Activated T-helper 1 cell treated with Interleukin-2 at 50 U/mL for 16 hours (primary cell): ENCODE measurements at places on chromosomes 6 and 20.
A peak's percentile ranks its signal among the peaks of the same experiment; 100 is the strongest.

DNA sequence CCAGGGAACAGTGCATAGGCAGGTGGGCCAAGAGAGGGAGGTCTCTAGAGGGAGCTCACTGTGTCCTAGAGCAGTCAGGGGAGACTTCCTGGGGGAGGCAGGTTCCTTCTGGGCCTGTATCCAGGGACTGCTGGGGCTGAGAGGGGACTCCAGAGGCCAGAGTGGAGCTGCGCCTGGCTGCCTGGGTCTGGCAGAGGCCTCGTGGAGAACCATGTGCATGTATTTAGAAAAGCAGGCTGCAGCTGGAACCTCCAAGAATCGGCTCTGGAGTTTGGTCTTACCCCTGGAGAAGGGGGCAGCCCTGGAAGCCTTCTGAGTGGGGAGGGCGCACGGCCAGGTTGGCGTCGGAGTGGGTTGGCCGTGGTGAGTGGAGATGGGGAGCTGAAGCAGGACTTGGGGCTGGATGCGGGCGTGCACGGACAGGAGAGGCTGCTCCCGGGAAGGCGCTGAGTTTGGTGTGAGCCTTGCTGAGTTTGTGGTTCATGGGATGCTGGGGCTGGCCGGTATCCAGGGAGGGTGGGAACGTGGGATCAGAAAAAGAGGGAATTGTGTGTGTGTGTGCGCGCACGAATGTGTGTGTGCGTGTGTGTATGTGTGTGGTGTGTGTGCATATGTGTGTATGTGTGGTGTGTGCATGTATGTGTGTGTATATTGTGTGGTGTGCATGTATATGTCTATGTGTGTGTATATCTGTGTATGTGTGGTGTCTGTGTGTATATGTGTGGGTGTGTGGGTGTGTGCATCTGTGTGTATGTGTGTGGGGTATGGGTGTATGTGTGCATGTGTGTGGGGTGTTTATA is 10.8 kb downstream of the VSTM2L start:
- no peak for DNase-seq

DNA sequence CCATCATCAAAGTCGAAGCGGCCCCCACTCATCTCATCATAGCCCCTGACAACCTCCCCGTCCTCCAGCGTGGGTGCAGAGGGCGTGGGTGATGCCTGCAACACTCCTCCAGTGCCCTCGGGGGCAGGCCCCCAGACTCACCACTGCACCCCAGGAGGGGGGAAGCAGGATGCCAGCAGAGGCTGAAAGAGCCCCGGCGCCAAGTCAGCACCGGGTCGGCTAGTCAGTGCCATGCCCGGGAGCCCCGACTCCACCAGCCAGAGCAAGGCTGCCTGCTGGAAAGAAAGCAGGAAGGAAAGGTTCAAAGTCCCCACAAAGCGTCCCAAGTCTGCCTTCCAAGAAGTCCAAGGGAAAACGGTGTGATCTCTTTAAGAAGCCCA is 324 bp downstream of the JPH2 start:
- DNase-seq: no peak

GRCh38 chr6:135382182-135382628 is 115.3 kb downstream of the AHI1 start:
- no peak for DNase-seq

- no peak for DNase-seq
These were observed 67.1 kb upstream of the GFRAL start for GRCh38 chr6:55260181-55260580.

DNA sequence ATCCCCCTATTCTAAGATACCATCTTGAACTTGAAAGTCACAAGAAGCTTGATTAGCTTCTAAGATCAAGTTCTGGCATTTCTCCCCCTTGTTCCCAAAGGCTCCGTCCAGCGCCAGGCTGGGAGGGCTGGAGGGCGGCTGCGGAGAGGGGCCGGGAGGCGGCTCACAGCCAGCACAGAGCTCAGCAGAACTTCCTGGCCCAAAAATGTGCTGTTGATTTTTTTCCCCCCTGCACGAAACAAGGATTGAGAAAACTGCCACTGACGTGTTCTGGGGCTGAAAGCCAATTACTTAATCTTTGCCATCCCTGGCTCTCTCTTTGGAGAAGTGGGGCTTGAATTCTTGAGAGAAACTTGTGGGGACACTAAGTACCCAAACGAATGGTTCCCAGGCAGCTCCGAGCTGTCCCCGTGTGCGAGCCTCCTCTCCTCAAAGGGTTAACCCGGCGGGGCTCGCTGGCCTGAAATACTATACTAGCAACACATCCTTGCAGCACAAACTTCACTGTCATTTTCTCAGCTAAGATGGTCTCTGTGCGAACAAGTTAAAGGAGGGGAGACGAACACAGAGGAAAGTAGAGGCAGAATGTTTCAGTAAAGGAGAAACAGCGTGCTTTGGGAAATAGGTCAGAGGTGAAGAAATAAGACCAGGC is 452 bp downstream of the TRAF3IP2 start:
- DNase-seq: peak; percentile 5

DNA sequence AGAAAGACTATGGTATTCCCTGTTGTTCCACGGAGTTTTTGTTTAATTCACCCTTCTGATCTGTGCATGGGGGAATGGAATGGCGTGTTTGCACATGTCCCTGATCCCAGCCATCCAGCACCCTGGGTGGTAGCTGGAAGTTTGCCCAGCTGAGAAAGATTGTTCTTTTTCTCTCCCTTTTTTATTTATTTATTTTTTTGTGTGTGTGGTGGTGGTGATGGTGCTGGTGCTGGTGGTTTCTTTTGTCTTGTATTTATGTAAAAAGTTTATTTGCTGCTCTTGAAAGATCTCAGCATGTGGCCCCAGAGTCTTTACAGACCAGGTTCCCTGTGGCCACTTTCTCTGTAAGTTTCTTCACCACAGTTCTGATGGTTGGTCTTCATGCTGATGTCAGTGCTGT is 372.6 kb downstream of the UTRN start:
- DNase-seq: no peak

- no peak for DNase-seq
These were observed 19.5 kb upstream of the ASXL1 start for GRCh38 chr20:32338665-32339064.

DNA sequence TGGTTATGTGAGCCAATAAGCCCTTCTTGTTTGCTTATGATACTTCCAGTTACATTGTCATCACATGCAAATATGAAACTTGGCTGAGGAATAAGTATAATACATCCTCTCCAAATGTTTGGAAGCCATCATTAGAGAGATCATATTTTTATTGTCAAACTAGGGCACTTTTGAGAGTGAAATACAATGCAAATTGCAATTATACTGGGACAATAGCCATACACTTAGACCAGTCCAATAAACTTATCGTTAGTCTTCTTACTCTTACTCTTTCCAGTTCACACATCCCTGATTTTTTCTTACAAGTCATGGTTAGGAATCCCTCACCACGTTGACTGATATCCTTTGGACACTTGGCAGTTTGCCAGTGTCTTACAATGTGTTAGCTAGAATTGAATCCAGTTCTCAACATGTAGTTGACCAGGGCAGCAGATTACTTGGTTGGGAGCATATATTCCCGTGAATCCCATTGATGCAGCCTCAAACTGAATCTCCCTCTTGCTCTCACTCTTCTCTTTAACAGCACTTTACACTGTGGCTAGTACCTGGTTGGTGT is 519.7 kb upstream of the ID4 start:
- no peak for DNase-seq

DNA sequence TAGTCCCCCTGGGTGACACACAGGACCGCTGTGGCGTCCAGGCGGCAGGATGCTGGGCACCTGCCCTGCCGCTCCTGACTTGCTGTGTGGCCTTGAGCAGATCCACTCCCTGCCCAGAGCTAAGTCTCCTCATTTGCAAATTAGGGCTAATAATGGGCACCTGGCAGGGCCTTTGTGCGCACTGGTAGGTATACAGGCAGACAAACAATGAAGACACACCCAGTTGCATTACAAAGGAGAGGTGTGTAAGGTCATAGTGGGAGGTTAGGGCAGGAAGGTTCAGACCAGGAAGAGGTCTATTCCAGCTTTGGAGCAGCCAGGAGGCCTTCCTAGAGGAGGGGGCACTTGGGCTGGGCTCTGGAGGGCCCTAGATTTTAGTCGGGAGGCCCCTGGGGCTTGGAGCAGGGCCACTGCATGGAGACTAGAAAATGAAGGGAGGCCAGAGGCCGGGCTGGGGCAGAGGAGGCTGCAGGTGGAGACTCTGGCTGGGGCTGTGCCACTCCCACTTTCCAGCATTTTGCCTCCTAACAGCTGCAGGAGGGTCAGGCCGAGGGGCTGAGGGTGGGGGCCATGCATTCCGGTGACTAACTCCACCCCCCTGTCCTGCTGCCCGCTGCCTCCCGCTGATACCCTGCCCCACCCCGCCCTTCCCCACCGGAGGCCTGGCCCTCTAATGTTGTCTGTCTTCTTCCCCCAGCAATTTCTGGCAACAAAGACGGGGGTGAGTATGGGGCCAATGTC is 28.5 kb downstream of the MYH7B start:
- no peak for DNase-seq

GRCh38 chr20:2739042-2739398 is 46.4 kb downstream of the EBF4 start:
- no peak for DNase-seq

DNA sequence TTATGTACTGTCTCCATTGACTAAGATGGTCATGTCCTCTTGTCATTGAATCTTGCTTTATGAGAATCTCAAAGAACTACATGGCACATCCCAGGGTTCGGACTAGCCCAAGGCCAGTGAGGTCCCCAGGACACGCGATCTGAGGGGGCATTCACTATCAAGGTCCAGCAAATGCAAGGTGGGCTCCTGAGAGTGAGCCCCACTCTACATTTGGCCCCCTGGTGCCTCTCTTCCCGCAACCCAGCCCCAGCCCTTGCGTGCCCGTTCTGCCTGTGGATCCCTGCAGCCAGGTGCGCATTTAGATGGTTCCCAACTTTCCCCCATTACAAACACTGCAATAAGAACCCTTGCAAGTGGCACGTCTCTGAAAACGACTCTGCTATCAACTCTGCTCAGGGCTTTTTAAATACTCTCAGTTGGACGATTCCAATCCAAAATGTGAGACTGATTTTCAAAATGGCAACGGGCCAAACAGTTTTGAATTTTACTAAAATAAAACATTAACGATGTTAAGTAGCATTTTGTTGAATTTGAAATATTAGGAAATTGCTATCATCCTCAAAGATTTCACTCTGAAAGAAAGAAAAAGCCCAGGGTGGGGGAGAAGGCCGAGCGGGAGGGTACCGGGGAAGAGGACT is 59.6 kb downstream of the NFATC2 start:
- DNase-seq: no peak

DNA sequence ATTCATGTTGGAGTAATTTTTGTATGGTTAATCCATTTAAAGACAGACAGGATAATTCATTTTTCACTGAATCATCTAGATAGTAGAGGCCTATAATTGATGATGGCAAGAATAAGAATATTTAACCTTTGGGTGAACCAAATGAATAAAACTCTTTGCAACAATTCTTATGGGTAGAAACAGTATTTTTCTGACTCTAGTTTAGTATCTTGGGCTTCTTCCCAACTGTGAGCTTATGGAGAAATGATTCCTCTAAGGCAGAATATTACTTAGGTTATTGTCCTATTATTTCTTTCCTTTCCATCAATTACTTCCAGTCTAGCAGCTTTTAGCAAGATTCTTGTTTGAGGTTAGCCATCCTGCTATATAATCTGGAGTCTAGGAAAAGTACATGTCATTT is 734.9 kb upstream of the FLRT3 start:
- DNase-seq: no peak

DNA sequence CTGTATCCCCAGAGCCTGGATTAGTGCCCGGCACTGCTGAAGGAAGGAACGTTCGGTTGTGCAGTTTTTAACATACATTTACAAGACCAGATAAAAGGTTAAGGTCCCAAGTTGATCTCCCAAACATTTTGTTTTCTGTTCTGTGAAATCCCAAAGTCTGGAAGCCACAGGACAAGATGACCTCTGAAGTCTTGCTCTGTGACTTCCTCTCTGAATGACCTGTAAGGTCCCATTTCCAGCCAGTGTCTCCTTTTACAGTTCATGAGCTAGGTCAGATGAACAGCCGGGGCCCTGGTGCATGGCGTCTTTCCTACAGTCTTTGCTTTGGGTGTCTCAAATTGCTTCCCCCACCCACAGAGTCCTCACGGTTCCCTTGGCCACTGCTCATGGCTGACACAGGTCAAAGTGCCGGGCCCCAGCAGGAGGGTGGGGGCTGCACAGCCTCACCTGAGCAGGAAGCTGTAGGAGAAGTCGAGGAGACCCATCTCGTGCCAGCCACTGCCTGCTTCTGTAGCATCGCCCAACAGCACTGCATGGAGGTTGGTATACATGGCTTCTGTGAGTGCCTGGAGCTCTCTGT is 24.0 kb downstream of the PTGIS start:
- no peak for DNase-seq

GRCh38 chr6:157236040-157236725 is 87.1 kb downstream of the TMEM242 start:
- DNase-seq: no peak

- no peak for DNase-seq
These were observed 126.9 kb upstream of the ARMC2 start for GRCh38 chr6:108721286-108721685.

- no peak for DNase-seq
These were observed 282.9 kb downstream of the CLIC5 start for GRCh38 chr6:45732731-45733130.

GRCh38 chr6:25414168-25414567 is 135.0 kb downstream of the CARMIL1 start:
- no peak for DNase-seq

DNA sequence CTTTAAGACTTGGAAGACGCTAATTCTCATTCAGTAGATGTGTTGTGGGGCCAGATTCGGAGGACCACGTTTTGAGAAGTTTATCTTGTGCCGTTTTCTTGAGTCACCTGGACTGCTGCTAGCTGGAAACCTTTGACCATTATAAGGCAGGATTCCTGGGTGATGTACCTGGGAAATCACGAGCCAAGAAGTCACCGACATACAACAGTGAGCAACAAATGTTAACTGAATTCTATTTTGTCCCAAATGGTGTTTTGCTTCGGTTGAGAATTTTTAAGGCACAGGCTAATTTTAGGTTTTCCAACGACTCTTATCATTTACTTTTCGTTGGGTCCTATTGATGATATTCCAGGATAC is 93.4 kb upstream of the BTN3A2 start:
- DNase-seq: no peak

- no peak for DNase-seq
These were observed 1.8 kb upstream of the SPEF1 start for GRCh38 chr20:3783068-3783489.

DNA sequence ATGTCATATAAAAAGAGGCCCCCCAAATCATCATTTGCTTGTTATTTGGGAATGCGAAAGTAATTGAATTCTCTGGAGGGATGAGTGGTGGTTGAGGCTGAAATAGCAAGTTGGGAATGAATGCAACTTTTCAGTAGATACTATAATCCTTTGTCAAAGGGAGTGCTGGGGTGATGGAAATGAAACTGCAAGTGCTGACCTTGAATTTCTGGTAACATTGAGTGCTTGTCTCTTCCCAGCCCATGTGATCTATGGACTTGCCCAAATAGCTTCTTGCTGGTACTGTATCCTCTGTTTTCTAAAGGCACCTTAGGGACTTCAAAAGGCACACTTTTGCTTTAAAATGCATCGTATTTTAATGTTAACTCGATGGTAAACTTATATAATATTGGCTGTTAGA is 14.8 kb downstream of the PAQR8 start:
- DNase-seq: no peak

- no peak for DNase-seq
These were observed 111.5 kb downstream of the SESN1 start for GRCh38 chr6:108983151-108983550.
